ENCODE measurements at places on chromosomes 1 and 21.

GRCh38 chr1:52195161-52195560, 53.3 kb downstream of the ZFYVE9 start:
- DNase-seq: no peak

GRCh38 chr1:51960262-51960661, 30.2 kb downstream of the RAB3B start:
- no peak for DNase-seq

DNA sequence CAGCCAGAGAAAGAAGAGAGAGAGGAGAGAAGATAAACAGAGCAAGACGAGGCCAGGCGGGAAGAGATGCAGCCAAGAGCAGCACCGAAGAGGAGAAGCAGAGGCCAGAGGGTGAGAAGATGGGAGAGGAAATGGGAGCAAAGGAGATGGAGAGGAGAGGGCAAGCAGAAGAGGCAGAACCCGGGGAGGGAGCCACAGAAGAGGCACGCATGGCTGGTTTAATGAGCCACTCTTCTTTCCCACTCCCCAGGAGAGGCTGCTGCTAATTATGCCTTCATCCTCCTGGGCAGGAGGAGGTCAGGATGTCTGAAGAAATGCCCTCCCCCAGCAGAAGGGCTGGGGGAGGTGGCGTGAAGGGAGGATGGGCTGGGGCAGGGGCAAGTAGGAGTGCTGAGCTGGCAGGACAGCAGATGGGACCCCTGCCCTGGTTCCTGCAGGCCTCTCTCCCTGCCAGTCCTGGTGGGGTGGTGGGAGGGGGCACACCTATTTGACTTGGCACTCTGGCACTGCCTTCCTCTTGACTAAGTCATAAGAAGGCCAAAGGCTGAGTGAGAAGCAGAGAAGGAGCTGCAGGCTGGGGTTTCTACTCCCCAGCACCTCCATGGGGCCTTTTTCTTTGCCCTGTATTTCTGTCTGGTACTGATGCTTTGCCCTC, 32.3 kb downstream of the KIRREL1 start:
- no peak for DNase-seq

DNA sequence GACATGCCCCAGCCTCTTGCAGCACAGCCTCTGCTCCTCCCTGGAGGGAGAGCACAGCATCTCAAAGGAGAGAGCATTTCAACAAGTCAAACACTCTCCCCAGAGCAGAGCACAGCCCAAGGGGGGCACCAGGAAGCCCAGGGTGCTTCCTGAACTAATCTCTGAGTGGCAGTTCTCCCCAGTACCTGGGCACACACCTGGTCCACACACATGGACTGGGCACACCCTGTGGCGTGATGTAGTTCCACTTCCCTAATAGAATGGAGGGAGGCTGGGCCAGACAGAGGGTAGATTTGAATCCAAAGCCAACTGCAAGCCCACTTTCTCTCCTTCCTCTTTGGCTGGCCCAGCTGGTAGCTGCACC, 55.5 kb downstream of the CD46 start:
- DNase-seq: no peak

GRCh38 chr1:209425959-209426358, 157.6 kb upstream of the CAMK1G start:
- DNase-seq: no peak

DNA sequence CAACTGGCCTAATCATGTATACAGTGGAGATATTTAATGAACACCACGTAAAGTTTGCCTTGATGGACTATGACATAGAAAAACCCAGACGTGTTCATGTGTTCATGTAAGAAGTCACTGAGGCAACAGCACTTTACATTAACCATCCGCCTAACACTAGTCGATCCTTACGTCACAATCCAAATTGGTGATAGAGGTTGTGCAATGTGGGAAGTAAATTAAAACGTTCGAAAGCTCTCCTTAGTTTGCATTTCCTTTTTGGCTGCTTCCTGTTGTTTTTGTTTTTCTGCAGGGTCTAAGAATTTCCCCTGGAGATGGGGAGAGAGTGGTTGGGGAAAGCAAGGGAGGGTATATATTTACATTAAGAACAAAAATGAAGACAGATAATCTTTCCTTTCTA, 587.5 kb upstream of the ADGRL2 start:
- no peak for DNase-seq

All from hematopoietic multipotent progenitor cell treated with erythropoietin and hydrocortisone succinate and interleukin-3 and kit ligand, for 8 days (in vitro differentiated cells).